ENCODE measurements at places on chromosomes 2 and 18.

DNA sequence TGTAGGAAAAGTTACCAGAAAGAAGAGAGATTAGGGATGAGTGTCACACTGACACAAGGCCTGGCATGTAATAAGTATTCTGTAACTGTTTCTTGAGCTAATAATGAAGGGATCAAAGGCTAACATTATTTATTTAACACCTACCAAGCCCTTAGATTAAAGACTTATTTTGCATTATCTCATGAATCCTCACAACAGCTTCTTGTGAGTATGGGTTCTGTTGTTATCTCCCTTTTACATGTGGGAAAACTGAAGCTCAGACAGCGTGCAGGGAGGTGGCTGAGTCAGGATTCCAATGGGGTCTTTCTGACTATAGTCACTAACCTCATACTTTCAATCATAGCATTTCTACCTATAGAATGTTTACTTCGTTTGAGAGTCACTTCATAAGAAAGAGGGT lies 79.0 kb upstream of the PROKR1 start:
- no peak overlapping the region for H3K4me3 ChIP-seq
- DNase-seq = no peak
- H3K27me3 ChIP-seq = no peaks in the 10 kb centered on the region
- no peak overlapping the region for H3K27ac ChIP-seq

DNA sequence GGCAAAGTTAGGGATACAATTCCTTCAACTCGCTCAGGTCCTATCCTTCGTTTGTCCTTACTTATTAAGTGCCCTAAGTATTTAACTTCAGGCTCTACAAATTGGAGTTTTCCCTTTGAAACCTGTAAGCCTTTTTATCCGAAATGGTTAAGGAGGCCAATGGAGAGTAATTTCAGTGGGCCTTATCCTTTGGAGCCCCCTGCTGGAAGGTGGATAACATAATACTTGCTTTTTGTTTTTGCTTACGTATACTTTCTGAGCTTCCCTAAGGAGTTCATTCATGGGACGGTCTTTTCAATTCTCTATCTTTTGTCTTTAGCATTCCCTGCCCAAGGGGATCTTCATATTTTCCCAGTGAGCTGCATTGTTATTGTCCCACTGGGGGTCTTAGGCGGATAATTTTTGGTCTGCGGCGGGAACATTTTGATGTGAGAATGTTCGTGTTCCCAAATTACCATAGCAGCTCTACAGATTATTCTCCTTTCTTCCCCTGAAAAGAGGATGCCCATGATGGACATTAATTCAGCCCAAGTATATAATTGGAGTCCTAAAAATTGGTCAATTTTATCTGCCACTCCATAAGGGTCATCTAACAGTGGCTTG lies 34.4 kb upstream of the TRAPPC8 start:
- no peaks in the 10 kb centered on the region for H3K27me3 ChIP-seq
- H3K4me3 ChIP-seq = no peak overlapping the region
- DNase-seq = no peak
- no peak overlapping the region for H3K27ac ChIP-seq
- H3K36me3 ChIP-seq = peaks cover 3% of the 10 kb centered on the region
- H3K4me1 ChIP-seq = no peaks in the 10 kb centered on the region

DNA sequence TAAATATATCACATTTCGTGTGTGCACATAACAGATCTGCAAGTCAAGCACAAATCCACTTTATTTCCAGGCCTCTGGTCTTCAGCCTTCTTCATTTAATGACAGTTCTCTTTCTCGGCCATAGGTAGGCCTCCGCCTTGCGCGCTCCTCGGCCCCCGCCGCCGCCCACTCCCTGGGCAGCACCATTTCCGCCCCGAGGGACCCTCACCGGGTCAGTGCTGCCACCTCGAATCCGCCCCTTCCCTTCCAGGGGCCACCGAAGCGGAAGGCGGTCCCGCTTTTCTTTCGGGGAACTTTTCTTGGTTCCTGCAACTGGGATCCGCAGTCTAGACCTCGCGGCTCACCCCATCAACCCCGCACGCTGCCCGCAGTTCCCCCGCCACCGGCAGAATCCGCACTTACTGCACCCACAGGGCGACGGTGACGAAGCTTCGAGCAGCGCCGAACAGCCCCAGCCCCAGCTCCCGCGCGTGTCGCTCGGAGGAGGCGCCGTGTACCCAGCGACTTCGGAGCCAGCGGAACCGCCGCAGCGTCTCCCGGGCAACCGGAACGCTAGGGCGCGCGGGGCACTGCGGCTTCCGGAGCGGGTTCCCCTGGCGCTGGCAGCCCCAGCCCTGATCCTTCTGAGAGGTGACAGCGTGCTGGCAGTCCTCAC lies at the start of gene CDKL4:
Gene CDKL4 (minus strand): TSS at position 502 of the 655 bp plus-strand sequence.
- peak; percentile 27 for DNase-seq
- peaks cover 15% of the 10 kb centered on the region for H3K4me1 ChIP-seq
- H3K27me3 ChIP-seq = no peaks in the 10 kb centered on the region
- peaks cover 3% of the 10 kb centered on the region for H3K36me3 ChIP-seq
- peak within 1 kb of the TSS; percentile 82 for H3K27ac ChIP-seq
- peak within 1 kb of the TSS; percentile 86 for H3K4me3 ChIP-seq

DNA sequence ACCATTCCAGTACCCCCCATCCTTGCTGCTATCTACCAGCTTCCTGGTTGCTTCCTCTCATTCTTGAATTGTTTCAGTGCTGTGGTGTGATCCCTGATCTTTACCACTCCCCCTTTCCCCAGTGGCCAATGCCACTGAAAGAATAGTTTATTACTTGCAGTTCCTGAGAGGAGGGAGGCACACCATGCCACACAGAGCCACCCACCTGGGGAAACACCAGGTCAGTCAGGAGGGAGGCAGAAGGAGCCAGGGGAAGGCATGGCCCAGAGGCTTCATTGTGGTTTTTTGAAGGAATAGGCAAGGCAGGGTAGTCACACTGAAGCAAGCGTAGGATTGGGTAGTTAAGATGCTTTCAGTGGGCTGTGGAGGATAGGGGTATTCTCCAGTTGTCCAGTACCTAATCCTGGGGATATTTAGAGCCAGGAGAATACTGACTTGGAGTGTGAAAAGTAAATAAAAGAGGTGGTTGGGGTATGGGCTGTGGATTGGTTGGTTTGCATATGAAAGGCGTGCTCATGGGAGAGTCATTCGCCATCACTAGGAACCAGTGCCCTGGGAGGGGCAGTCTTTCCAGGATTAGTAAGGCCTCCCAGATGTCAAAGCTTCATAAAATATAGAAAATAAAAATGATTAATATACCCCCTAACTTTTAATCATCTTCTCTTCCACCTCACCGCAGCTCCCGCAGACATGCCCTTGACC lies 6.7 kb upstream of the TMEM177 start:
- no peaks in the 10 kb centered on the region for H3K27me3 ChIP-seq
- H3K4me3 ChIP-seq = no peak overlapping the region
- H3K27ac ChIP-seq = no peak overlapping the region
- DNase-seq = no peak

- H3K36me3 ChIP-seq = peaks cover 7% of the 10 kb centered on the region
- H3K27me3 ChIP-seq = no peaks in the 10 kb centered on the region
- peak overlapping the region; percentile 21 for H3K27ac ChIP-seq
- no peak for DNase-seq
- no peak overlapping the region for H3K4me3 ChIP-seq
- peaks cover 34% of the 10 kb centered on the region for H3K4me1 ChIP-seq
These were observed 21.4 kb downstream of the DGKD start for GRCh38 chr2:233375490-233376314.

DNA sequence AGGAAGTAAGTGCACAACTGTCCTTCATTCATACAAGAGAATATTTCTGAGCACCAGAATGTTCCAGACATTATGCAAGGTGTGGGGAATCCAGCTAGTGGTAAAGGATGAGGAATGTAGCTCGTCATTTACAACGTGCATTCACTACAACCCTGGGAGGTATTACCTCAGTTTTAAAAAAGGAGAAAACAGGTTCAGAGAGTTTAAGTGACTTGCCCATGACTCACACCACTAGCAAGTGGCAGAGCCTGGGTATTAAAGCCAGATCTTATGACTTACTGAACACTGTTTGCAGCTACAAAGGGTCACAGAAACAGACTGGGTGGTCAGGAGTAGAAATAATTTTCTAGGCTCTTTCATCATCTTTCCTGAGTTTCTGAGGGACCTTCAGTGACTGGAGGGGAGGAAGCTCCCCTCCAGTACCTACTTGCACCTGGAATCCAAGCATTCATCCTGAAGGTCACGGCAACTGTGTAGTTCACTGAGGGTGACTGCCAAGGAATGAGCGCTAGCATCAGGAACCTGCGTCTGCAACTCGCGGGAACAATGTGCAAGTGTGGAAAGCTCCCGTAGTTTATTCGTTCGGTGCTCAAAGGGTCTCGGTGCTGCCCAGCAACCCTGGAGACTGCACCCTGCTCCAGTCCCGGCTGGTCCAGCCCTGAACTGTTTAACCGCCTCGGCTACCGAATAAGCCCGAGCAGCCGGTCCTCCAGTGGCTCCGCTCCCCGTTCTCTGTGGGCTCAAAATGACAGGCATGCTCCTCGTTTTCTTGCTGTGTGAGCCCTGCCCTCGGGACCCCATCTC lies 647 bp downstream of the CCDC121 start:
- no peaks in the 10 kb centered on the region for H3K27me3 ChIP-seq
- H3K4me3 ChIP-seq = no peak overlapping the region
- H3K36me3 ChIP-seq = peaks cover 2% of the 10 kb centered on the region
- H3K4me1 ChIP-seq = peaks cover 17% of the 10 kb centered on the region

DNA sequence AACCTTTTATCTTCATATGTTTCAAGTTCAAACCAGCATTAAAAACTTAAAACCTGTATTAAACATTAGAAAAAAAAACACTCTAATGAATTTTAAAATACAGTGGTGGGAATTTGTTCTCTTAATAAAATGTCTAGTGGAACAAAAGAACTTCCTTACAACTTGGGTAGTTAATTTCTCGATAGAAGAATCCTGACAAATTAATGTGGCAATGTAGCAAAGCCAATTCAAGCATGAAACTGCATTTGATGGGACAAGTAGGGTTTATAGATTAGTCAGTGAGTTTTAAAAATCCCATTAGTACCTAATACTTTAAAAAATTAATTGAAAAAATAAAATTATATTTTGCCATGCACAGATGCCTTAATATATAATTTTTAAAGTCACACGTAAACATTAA lies 59.4 kb downstream of the PDE1A start:
- no peaks in the 10 kb centered on the region for H3K4me1 ChIP-seq
- DNase-seq = no peak
- H3K27me3 ChIP-seq = no peaks in the 10 kb centered on the region

- peaks cover 7% of the 10 kb centered on the region for H3K27me3 ChIP-seq
- H3K4me3 ChIP-seq = no peak overlapping the region
- no peak overlapping the region for H3K27ac ChIP-seq
These were observed 1.4 kb upstream of the GALNT13 start for GRCh38 chr2:153870308-153870707.

- peaks cover 4% of the 10 kb centered on the region for H3K4me1 ChIP-seq
- no peaks in the 10 kb centered on the region for H3K27me3 ChIP-seq
- DNase-seq = no peak
- H3K36me3 ChIP-seq = no peaks in the 10 kb centered on the region
- H3K4me3 ChIP-seq = no peak overlapping the region
These were observed 93.6 kb downstream of the EPHA4 start for GRCh38 chr2:221478485-221478863.

DNA sequence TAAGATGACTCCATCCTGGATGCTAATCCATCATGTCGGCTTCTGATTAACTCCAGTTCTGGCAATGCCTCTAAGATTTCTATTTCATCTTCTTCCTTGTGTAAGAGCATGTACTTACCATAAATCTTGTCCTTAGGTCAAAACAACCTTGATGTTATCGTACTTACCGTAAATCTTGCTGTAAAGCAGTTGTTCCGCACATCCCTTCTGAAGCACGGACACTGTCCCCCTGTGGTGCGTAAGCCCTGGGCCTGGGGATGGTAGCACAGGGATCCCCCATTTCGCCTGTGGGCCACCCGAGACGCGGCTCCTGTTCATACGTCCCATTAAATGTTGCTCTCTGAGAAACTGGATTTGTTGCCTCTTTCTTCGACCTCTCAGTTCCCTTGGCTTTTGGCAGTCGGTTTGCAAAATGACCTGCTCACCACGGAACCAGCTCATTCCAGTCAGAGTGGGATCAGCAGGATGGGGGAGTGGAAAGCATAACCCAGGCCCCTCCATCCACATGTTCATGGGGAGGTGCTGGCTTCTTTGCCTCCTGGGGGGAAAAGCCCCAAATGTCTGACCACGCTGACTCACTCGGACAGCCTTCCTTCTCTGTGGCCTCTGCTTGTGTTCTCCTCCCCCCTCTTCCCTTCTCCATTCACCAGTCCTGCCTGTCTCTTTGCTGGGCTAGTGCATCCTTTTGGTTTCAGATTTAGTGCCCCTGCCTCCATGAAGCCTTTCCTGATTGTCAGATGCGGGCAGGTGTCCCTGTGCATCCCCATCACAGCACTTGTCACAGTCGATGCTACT lies 49.9 kb downstream of the RAB31 start:
- no peak overlapping the region for H3K27ac ChIP-seq
- peaks cover 4% of the 10 kb centered on the region for H3K4me1 ChIP-seq
- no peaks in the 10 kb centered on the region for H3K36me3 ChIP-seq
- peaks cover 39% of the 10 kb centered on the region for H3K27me3 ChIP-seq

DNA sequence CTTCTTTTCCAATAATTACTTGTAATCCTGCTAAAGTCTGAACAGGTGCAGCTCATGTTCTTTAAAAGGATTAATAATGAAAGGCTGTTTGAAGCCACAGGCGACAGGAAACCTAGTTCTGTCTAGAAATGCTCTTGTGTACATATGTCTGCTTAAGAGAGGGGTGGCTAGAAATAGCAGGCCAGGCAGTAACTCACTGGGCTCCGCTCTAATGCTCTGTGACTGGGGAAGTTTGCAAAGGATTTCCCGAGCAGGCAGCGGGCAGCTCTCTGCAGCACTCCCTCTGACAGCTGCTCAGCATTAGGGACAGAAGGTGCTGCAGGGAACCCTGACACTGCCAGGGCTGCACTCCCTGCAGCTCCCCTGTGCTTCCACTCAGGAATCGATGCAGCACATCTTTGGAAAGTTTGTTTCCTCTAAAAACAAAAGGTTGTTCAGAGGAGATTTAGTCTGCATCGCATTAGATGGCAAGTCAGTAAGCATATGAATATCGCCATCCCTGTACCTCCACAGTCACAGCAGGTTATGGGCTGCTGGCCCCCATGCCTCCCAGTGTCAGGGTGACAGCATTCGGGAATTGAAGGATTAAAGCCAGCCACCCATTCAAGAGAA lies 33.1 kb upstream of the TTC39C start:
- DNase-seq = no peak
- H3K4me3 ChIP-seq = peak overlapping the region; percentile 19
- H3K4me1 ChIP-seq = peaks cover 22% of the 10 kb centered on the region
- H3K36me3 ChIP-seq = peaks cover 9% of the 10 kb centered on the region
- peak overlapping the region; percentile 82 for H3K27ac ChIP-seq

GRCh38 chr2:11024687-11025086 lies 113.0 kb downstream of the KCNF1 start:
- H3K36me3 ChIP-seq = no peaks in the 10 kb centered on the region
- H3K4me3 ChIP-seq = no peak overlapping the region
- no peak overlapping the region for H3K27ac ChIP-seq
- peaks cover 3% of the 10 kb centered on the region for H3K4me1 ChIP-seq

DNA sequence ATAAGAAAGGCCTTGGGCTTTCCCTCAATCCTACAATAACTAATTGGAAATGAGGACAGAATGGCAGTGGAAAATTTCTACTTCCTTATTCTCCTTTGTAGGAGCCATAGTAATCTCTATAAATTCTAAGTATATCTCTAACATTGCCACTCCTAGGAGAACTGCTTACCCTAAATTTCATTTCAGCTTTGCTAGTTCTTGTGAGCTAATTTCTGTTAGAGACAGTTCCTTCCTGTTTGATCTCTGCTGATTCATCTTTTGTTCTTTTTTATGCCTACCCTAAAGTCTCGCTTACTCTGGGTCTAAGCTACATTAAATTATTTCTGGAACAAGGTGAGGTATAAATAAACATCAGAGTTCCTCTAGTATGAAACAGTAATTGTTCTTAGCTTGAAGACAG lies 25.7 kb downstream of the ABHD3 start:
- peaks cover 6% of the 10 kb centered on the region for H3K4me1 ChIP-seq
- no peaks in the 10 kb centered on the region for H3K27me3 ChIP-seq
- no peak for DNase-seq

Measured in T-helper 17 cell (primary cell).